ENCODE measurements at places on chromosomes 3 and 15.

GRCh38 chr15:29398907-29399306 is 129.3 kb upstream of the NSMCE3 start:
- no peak for DNase-seq

DNA sequence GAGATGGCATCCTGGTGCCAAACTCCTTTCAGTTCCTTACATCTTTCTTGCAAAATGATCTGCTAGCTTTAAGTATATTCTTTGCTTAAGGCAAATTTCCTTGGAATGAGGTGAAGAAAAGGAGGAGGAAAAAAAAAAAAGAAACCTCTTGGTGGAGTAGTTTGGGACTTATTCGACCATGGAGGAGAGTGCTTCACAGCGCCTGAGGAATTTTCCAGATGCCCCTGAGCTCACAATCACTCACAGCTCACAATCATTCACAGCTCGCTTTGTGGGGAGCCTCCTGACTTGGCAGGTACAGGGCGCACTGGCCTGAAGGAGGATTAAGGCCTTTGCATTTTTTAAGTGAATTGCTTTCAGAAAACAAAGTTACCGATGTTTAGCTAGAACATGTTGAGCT is 53.9 kb downstream of the BOC start:
- DNase-seq, result no peak

GRCh38 chr3:112546216-112546759 is 15.5 kb downstream of the ATG3 start:
- DNase-seq, result no peak

DNA sequence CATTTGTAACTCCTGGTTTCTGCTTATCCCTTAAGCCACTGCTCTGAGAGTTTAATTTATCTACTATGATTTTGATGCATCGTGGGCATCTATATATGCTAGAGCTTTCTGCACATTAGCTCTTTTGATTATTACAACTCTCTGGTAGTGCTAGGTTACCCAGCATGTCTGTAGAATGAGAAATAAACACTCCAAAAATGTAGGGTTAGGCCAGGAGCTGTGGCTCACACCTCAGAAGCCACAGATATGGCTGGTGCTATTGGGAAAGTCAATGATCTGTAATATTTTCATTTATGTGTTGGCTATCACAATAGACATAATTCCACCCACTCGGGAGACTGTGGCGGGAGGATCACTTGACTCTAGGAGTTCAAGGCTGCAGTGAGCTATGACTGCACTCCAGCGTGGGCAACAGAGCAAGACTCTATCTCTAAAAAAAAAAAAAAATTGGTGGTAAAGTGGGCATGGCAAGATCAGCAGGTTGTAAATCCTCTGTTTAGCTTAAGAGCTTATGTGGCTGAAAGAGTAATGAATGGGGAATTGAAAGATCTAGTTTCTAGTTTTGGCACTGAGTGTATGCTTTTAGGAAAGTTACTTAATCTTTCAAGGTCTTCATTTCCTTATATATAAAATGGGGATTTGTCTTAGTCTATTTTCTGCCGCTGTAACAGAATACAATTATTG is 6.3 kb downstream of the TIGIT start:
- DNase-seq, result no peak

DNA sequence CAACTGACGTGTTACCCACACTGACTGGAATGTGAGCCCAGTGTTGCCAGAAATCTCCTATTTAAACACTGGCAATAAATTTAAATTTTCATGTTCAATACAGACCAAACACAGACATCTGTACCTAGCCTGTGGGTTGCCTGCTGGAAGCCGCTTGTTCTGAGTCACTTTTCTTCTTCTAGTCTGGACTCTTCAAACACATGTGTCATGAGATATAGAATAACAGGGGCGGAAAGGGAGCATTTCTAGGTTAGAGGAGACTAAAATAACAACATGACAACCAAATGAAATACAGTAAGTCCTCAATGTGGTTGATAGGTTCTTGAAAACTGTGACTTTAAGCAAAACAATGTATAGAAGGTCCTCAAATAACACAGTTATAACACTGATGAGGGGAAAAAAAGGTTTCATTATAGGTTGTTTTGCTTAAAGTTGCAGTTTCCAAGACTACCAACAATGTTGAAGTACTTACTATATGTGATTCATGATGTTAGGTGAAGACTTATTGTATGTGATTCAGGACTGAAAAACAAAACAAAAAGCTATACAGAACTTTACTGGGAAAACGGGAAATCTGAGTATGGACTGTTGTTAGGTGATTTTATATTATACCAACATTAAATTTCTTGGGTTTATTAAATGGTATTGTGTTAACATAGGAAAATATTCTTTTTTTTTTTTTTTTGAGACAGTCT is 63.1 kb downstream of the PRKAR2A start:
- DNase-seq, result peak; percentile 41

- DNase-seq, result no peak
Measured at GRCh38 chr3:152104847-152105415, 163.8 kb upstream of the MBNL1 start.

GRCh38 chr15:76345583-76345879 is 9.0 kb downstream of the ISL2 start:
- DNase-seq, result no peak

- no peak for DNase-seq
Measured at GRCh38 chr15:93372865-93373223, 283.8 kb upstream of the RGMA start.

DNA sequence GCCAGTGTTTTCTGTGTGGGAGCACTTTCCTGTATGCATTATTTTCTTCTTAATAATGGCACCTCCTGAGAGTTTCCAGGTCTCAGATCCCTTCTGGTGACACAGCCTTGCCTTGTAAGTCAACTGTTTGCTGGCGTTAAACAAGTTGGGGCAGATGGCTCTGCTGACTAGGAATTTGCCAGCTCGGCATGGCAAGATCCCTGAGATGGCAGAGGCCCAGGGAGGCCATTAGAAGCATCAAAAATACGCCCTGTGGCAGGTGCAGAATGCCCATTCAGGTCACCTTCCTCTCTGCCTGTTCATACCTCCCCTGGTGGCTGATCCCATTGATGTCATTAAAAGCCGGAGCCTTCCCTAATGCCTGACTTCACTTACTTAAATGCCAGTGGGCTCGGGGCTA is 320.9 kb upstream of the CTDSPL start:
- DNase-seq, result no peak

GRCh38 chr3:184426691-184427141 is 46.9 kb downstream of the CHRD start:
- DNase-seq, result no peak

DNA sequence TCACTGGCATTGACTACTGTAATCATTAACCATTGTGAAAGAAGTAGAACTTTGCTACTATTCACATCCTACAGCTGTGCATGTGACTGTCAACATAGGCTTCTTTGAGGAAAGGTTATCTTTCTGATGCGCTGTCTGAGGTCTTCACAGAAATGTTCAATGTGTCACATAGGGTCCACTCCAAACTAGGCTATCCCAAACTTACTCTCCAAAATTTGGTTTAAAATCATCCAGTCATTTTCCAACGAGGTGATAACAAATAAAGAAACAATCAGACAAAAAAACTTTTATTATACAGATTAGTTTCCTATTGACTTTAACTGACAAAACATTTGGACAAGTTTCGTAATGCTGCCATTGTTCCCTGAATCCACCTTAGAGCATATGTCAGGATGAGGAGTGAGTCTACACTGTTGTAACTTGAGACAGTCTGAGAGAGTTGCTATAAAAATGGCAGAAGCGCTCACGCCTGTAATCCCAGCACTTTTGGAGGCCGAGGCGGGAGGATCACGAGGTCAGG is 511.6 kb downstream of the PLOD2 start:
- no peak for DNase-seq

- no peak for DNase-seq
Measured at GRCh38 chr3:52873433-52874159, 23.8 kb downstream of the STIMATE start.

- DNase-seq, result no peak
Measured at GRCh38 chr3:151203051-151203420, at the start of gene GPR171. GPR171 (minus strand) TSS chr3:151203216; CDS start chr3:151199386, 3,830 bp downstream.

- no peak for DNase-seq
Measured at GRCh38 chr3:187024536-187025226, 94.4 kb downstream of the ST6GAL1 start.

DNA sequence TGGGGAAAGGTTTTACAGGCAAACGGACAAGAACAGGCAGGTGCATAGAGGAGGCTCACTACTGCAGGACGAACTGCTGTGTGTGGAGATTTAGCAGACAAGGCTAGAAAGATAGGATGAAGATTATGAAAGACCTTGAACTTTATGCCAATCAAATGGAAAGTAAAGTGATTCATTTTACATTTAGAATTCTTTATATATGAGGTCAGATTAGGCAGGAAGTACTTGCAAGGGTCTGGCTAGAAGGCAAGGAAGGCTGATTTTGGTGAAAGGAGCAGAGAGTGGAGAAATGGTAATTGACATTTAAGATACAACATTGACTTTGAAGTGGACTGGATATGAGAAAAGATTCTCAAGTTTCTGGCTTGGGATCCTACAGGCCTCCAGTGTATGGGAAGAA is 33.6 kb downstream of the PLSCR4 start:
- peak; percentile 10 for DNase-seq

- peak; percentile 79 for DNase-seq
Measured at GRCh38 chr15:85616549-85617110, 178.1 kb downstream of the KLHL25 start.

- no peak for DNase-seq
Measured at GRCh38 chr15:44024155-44024554, 170.9 kb downstream of the FRMD5 start.

GRCh38 chr3:129442486-129442885 is 2.5 kb downstream of the IFT122 start:
- no peak for DNase-seq

Data from foreskin fibroblast (primary cell).